ENCODE measurements at places on chromosomes 2 and 18. TPM values are rescaled to one million over a fixed set of nuclear protein-coding genes. Genes with fewer than 3 reads are reported as not detected.

DNA sequence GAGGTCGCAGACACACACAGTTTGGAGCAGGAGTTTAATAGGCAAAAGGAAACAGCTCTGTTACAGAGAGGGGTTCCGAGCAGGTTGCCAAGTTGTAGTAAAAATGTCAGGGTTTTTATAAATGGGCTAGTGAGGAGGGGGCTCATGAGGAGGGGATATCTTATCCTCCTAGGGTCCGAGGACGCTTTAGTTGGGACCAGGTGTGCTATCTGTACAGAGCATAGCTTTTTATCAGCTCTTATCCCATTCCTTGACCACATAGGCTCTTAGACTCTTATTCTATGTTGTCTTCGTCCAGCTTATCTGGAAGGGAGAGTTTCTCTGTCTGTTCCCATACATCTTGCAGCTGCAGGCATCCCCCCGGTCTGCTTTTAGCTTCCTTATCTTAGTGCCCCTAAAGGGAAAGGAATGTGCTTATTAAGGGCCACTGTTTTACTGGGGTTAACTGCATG lies 44.7 kb downstream of the PDK1 start:
- DNase-seq: no peak

DNA sequence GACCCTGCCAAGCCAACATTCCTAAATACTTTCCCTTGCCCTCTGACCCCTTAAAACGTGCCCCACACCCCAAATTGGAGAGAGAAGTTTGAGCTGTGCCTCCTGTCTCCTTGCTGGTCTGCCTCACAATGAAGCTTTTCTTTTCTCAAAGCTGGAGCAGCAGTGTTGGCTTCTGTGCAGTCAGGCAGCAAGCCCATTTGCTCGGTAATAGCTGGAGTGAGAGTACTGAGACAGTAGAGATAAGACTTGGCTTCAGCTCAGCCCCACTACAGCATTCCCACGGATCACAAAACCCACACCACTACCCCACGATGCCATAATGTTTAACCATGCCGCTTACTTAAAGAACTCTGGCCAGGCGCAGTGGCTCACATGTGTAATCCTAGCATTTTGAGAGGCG lies 73.0 kb downstream of the NCAPH start:
- DNase-seq: peak; percentile 83

The PID1 gene
- 7.1 TPM for total RNA-seq

GRCh38 chr2:201248288-201248844 lies 12.0 kb upstream of the CASP8 start:
- DNase-seq: no peak

GRCh38 chr2:191150600-191151330 lies at the start of gene STAT4:
TSS of gene STAT4 (minus strand) at chr2:191150994. CDS start at chr2:191148203, 2,791 bp downstream.
- DNase-seq: peak; percentile 49

The PDE11A gene
- 2.2 TPM for total RNA-seq

GRCh38 chr2:7774481-7774880 lies 857.3 kb downstream of the RNF144A start:
- DNase-seq: no peak

DNA sequence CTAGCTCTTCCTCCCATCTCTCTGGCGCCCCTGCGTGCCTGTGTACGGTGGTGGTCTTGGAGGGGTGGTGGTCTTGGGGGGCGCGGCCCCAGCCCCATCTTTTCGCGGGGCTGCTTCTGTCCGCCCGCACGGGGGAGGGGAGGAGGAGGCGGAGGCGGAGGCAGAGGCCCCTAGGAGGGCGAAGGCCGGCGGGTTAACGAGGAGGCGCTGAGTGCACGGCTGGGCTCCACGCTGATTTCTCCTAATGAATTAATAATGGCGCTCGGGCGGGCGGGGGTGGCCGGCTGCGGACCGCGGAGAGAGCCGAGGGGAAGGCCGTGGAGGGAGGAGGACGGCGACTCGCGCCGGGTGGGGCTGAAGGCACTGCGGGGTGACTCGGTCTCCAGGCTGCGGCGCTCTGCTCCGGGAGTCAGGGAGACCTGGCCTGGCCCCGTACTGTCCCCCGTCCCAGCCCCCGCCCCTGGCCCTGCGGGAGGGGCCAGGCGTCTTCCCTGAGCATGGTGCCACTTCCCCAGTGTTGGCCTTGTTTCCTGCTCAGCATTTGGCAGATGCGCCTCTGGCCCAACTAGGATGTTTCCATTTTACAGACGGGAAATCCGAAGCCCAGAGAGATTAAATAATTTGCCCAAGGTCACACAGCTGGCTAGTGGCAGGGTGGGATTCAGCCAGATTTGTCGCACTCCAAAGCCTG lies 6.0 kb downstream of the GAREM2 start:
- peak; percentile 72 for DNase-seq

DNA sequence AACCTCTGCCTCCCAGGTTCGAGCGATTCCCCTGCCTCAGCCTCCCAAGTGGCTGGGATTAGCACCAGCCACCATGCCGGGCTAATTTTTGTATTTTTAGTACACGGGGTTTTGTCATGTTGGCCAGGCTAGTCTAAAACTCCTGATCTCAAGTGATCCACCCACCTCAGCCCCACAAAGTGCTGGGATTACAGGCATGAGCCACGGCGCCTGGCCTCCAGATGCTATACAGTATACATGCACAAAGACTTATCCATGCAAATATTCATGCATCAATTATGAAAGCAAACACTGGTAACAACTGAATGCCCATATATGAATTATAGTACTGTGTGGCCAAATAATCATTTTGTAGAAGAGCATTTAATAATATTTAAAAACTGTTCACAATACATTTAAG lies 36.0 kb upstream of the SOS1 start:
- DNase-seq: no peak

The REG3A gene
- not detected for total RNA-seq

DNA sequence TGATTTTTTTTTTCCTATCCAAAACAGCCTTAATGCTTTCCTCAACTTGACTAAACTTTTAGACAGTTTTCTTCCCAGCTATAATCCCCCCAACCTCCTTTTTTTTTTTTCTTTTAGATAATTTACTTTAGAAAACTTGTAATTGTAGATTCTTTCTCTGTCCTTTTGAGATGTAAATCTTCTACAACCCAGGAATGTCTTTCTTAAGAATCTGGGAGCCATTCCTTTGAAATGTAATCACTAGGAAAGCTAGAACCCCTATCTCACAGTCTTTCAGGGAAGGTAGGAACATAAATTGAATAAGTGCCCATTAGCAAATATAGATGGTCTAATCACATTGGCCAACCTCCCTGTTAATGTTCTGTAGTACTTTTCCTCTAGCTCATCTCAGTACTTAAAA lies 285.4 kb downstream of the NUP35 start:
- DNase-seq: no peak

- no peak for DNase-seq
These were observed 78.8 kb upstream of the ARHGAP28 start for GRCh38 chr18:6650747-6651146.

GRCh38 chr2:172246649-172247048 lies 143.9 kb upstream of the DLX2 start:
- DNase-seq: no peak

DNA sequence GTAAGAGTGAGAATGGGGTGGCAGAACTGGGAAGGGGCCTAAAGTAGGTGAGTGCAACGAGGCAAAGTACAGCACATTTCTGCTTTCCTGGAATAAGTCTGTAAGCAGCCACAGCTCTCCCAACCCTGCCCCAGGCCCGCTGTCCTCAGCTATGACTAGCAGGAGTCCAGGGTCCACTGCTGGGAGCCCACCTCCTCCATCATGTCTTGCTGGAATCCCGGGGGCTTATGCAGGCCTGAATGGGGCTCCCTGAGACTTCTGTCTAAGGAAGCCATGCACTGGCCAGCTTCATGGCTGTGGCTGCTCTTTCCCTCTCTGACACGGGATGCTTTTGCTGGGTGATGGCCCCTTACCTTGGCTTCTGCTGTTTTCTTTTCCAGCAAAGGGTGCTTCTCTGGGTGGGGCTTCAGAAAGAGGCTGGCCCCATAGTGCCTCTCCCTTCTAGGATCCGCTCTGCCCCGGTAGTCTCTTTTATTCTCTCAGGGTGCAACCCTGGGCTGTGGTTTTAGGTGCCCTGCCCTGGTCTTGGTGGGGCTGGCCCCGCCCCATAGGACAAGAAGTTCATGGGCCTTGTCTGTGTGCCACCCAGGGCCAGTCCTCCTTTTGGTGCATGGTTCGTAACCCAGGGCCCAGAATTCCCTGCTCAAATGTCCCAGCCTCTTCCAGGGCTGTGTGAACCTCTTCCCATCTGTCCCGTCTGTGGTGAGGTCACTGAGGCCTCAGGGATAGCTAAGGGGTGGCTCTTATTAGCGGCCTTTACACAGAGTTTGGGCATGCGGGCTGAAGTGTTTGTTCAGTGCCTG lies 33.8 kb upstream of the POLE4 start:
- no peak for DNase-seq

- no peak for DNase-seq
These were observed 6.4 kb downstream of the TRAK2 start for GRCh38 chr2:201444746-201445465.

- DNase-seq: peak; percentile 73
These were observed 111.8 kb downstream of the STPG4 start for GRCh38 chr2:47043142-47043890.

DNA sequence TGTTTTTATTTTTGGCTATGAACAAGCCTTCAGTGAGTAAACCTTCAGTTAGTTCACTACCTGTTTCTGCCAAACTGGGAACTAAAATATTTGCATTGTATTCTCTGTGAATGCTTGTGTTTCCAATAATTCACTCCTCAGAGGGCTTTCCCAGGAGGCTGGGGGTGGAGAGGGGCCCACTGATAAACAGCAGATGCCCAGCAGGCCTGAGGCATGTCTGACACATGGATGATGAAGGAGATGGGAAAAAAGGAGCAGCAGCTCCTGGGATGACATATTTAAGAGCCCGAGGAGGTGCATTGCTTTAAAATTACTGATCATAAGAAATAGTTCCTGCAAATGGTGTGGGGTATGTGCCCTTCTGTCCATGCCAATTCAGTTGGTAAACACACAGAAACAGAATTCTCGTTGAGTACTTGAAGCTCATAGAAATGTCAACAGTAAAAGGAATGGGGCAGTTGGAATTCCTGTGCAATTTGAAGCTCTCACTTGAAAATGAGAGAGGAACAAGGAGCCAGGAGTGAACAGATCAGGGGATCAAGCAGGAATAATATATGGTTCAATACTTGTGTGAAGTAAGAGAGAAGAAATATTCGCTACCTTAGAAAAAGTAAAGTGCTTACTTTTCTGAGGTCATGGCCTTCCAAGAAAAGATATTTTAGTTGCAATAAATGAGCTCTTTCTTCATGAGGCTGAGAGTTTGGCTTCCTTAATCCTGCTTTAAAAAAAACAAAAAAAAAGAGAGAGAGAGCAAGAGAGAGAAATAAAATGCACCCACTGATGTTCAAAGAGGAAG lies 22.0 kb upstream of the HNMT start:
- no peak for DNase-seq

DNA sequence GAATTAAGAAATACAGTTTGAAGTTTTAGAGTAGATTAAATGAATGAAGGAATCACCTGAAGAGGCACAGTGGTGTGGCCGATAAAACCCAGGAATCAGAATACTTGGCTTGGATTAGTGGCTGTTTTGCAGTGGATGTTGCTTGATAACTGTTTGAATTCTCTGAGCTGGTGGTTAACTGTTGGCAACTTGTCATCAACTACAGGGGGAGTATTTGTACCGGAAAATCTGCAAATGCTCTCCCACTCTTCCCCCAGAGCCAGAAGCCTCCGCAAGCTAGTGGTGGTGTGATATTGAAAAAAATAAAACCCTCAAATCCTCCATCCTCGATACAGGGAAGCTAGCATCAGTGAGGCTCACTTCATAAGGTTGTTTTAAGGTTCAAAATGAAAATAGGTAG lies 326.7 kb downstream of the DPP10 start:
- no peak for DNase-seq

- DNase-seq: no peak
These were observed 60.1 kb downstream of the EVA1A start for GRCh38 chr2:75500633-75501032.

The LRRTM1 gene
- 0.30 TPM for total RNA-seq

DNA sequence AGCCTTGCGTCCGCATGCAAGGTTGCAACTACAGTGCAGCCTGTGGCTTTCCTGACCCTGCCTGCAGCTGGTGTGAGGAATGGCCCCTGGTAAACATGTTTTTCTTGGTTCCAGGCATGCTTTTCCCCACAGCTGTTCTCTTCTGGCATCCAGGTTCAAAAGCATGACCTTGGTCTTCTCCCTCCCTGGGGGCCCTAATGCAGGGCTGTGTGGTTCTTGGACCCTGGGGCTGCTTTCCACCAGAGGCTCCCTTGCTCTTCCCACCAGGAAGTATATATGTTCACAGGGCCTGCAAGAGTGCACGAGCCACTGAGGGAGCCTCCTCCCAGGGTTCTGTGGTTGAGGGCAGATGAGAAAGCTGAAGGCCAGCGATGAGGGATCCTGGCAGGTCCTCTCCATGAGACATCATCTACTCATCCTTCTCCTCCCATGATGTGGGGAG lies 125.9 kb downstream of the BCL2L11 start:
- no peak for DNase-seq

Data from Right ventricle myocardium superior (tissue), 1 donor.